ENCODE measurements at places on chromosomes 3 and 15.

GRCh38 chr15:61336026-61336638, 107.0 kb upstream of the RORA start:
- no peak for DNase-seq

DNA sequence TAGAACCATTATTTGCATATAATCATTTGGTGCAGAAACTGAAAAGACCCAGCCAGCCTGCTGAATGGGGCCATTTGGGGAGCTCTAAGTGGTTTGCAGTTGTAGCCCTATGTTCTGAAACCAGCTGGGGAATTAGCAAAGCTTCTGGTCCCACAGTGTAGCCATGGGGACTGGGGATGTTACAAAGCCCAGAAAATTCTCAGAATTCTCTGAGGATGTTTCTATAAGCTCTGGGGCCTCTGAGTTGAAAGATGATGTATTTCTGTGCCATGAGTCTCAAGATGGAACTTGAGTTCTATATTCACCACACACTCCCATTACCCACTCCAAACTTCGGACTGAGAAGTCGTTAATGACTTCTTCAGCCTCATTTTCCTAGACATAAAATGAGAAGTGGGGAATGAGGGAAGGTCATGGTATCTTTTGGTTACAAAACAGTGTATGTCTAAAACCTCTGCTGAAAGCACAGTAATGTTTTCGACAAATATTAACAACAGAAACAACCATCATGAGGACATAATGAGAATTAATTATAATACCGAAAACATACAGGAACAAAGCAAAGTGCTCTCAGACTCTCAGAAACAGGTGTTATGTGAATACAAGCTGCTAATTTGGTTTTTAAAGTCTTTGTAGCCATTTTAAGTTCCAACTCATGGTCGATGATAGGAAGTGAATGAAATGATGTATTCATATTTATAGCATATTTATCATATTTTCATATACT, 89.4 kb downstream of the RFTN1 start:
- no peak for DNase-seq

GRCh38 chr15:76200083-76200465, 111.2 kb downstream of the ETFA start:
- DNase-seq = no peak

GRCh38 chr15:42154212-42154941, 2.1 kb downstream of the PLA2G4F start:
- no peak for DNase-seq

- DNase-seq = no peak
These were observed 15.8 kb upstream of the ALAS1 start for GRCh38 chr3:52182196-52182595.

DNA sequence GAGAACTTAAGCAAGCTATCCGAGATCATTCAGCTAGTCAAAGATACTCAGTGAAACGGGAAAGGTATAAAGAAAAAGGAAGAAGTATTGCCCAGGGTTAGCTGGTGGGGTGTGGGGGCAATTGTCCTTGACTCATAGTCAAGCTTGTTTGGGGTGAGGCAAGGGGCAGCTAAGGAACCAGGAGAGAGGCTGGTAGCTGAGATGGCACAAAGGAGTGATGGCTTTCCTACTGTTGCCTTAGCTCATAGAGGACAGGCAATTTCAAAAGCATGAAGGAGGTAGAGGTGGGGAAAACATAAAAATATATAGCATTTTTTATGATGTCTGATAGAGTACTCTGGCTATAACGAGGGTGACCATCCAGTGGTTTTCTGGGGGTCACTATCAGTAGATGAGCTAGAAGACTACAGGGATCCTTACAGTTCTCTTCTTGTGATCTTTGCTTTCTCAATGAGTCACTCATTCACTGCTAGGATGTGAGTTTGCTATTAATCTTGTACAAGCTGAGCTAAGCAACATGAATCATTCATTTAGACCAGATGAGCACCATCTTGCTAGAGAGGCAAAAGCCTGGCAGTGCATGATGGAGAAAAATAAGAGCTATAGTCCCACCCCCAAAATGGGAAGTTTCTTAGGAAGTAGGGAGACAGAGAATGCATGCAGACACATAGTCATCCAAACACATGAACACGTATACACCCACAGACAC, 207.1 kb upstream of the PFN2 start:
- no peak for DNase-seq

- DNase-seq = no peak
These were observed 12.4 kb downstream of the NMD3 start for GRCh38 chr3:161233557-161233956.

- DNase-seq = no peak
These were observed 371.4 kb downstream of the ROBO2 start for GRCh38 chr3:77411334-77411733.

DNA sequence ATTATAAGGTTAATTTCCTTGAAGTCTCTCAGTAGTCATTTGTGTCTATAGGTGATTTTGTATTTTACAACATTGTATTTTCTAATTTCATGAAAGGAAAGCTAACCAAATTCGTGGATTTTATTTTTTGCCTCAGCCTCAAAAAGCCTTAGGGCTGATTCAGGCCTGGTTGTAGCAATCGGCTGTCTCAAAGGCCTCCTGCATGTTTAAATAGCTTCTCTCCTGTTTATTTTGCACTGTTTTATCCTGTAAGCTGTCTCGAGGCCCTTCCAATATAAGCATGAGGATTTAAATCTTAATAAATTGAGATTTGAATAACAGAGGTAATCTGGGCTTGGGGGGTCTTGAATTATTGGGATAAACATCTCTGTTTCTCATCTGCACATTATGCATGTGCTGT, 51.7 kb upstream of the ICE2 start:
- no peak for DNase-seq

DNA sequence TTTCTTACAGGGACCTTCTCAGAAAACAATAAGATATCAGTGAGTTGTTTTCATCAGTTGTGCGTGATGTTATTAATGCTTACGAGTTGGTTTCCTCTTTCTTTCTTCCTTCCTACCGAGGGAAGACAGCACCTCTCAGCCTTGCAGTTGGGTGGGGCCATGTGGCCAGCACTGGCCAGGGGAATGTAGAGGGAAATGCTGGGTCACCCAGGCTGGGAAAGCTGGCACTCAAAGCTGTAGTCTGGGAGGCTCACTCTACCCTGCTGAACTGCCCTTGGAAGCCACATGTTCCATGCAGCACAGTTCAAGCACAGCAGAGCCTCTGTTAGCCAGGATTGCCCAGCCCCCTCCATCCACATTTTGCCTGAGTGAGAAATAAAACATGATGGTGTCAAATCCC, 10.1 kb upstream of the CHCHD6 start:
- DNase-seq = no peak

All from stimulated activated CD8-positive, alpha-beta memory T cell treated with anti-CD3 and anti-CD28 coated beads, Interleukin-4, amount 100 ng/mL, for 1 hour (primary cell).